CD8-positive, alpha-beta memory T cell (primary cell): ENCODE measurements at places on chromosomes 7 and 10. TPM values are rescaled to one million over a fixed set of nuclear protein-coding genes. Genes with fewer than 3 reads are reported as not detected.

TMEM139 gene
- polyA plus RNA-seq = 0.87 TPM

LEP gene
- not detected for polyA plus RNA-seq

HHEX gene
- polyA plus RNA-seq = 0.90 TPM

GRCh38 chr7:120760050-120760449, 97.9 kb downstream of the TSPAN12 start:
- DNase-seq = no peak

DNA sequence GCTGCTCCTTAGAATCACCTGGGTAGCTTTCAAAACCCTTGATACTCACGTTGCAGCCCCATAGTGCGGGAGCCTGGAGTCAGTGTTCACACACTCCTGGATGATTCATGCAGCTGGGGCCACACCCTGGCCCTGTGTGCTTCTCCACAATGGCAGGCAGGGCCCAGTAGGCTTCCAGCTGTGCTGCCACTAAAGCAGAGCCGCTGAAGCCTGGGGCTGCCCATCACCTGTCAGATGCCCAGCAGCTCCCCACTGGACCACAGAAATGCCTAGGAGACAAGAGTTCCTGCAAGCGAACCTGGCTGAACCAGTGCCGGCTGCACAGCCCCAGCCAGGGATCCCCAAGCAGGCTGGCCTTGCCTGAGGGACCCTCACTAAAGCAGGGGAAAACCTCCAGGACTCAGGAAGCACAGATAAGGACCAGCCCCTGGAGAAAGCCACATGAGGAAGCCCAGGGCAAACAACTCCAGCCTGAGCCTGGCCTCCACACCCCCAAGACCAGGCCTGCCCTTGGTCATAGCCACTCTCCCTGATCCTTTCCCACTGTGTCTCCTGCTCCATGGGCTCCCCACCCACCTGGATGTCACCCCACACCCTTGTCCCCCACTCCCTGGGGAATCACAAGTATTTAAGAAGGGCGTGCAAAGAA, 111.9 kb downstream of the GRID1 start:
- DNase-seq = no peak

DNA sequence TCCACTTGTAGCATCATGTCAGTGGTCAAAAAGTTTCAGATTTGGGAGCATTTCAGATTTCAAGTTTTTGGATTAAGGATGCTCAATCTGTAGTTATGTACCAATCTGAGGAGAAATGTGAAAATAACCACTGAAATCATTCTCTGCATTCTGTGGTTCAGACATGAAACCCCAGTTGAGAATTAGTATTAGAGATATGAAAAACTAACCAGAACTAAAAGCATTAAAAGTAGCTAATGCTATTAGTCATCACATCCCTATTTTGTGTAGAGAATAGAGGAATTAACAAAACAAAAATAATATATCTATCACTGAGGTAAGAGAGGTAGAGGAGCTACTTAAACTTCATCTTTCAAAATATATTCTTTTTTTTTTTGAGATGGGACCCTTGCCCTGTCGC, 28.0 kb downstream of the MICU1 start:
- no peak for DNase-seq

DNA sequence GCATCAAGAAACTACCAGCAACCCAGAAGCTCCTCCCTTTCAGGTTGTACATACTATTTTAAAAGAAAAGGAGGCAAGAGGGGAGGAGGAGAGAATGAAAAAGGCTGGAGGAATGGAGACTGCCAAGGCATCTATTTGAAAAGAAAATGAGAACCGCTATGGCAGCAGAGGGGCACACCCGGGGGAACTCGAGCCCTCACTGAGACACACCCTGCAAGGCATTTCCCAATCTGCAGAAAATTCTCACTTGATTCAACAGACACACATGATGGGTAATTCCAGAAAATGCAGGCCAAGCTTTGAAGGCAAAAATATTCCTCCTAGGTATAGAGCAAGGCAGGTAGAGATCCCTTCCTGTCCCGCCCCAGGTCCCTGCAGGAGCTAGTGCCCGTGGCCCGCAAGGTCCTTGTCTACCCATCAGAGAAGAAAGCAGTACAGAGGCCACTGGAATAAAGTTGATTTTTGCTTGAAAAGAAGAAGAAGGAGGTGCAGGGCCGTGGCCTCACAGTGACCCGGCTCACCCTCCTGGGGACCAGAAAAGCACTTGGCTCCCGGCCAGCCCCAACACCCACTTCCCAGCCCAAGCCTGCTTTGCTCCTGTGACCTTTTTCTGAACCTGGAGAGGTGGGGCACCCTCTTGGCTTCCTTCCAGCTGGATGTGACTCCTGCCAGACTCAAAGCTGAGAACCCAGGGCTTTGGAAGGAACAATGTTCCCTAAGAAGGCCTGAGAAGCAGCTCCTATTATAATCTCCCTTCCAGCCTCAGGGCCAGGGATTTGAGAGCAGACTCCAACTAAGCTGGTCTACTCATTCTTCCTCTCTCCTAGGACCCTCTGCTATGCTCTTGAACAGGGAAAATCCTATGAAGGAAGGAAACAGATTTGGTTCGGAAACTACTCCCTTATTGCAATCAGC, 6.2 kb upstream of the PIK3CG start:
- no peak for DNase-seq

DNA sequence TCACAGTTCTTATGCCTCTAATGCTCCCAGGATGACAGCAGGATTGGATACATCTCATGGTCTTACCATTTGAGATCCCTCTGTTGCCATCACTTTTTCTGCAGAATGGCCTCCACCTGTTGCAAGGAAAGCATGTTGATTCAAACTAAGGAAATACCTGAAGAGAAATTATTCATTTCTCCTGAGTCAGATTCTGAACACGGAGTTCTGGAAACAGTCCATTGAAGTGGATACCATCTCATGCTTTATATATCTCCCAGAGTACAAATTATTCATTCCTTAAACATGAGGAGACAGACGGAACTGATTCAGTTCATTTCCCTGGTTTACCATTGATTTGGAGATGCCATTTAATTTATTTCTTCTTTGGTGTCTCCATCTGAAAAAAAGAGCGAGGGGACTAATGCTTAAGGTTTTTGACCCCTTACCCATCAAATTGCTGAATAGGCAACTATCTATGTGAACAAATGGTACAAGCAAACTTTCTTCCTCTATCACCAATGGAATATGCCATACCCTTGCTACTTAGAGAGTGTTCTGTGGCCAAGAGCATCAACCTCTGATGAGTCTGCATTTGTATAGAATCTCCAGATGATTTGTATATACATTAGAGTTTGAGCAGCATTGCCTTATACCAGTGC, 305.0 kb upstream of the LRGUK start:
- no peak for DNase-seq

- no peak for DNase-seq
Observed at GRCh38 chr10:504121-504611, 185.3 kb downstream of the DIP2C start.

GRCh38 chr7:100147278-100147677, 1.4 kb upstream of the LAMTOR4 start:
- no peak for DNase-seq
